ENCODE measurements at places on chromosomes 12 and 14.

DNA sequence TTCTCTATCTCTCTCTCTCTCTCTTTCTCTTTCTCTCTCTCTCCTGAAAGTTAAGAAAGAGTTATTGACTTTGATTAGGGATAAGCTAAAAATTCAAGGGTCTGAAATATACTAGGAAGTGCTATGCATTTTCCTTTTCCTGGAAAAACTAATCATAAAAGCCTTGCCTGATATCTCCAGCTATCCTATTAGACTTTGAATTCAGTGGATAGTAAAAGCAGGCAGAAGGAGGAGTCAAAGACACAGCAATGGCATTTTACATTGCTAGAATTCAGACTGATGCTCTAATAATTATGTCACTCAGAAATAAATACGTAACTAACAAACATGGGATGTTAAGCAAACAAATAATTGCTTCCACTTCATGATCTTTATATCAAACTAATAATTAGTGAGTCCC is 272.0 kb downstream of the SSPN start:
- DNase-seq = no peak

GRCh38 chr14:69501423-69501838 is 16.9 kb downstream of the PLEKHD1 start:
- peak; percentile 12 for DNase-seq

GRCh38 chr12:96502477-96502876 is 13.1 kb downstream of the CFAP54 start:
- DNase-seq = no peak

- no peak for DNase-seq
Observed at GRCh38 chr12:75862692-75863471, 168.7 kb downstream of the PHLDA1 start.

GRCh38 chr14:30610787-30611343 is 11.3 kb upstream of the SCFD1 start:
- DNase-seq = peak; percentile 89

GRCh38 chr14:71138448-71139293 is 231.4 kb downstream of the PCNX1 start:
- no peak for DNase-seq

DNA sequence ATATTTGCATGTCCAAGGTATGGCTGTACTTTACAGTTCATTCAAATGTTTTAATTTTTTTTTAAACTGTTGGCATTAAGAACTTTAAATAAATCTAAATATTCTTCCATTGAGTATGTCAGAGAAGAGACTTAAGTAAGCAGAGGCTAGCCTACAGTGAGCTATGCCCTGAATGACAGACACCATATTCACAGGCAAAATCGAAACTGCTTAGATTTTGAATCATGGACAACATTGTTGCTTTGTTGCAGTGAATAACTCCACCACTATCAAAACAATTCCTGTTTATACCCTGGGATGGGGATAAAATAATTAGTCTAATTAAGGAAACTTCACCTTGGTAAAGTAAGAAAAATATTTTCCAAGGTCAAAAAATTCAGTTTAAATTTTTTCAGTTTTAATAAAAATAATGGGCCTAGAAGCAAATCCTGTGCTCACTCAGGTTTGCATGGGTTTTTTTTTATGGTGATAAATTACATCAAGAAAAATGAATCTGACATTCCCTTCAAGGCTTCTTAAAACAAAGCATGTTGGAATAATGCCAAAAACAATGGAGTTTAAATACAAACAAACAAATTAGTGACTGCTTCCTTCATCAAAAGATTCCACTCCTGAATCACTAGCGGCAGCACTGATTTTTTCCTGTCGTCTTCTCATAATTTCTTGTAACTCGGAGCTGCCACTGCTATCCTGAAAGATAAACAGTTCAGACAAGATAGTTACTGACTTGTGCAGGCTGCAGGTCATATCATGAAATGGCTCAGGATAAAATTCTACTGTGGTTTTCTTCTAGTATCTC is 168.2 kb downstream of the EPS8 start:
- no peak for DNase-seq

- no peak for DNase-seq
Observed at GRCh38 chr12:52320784-52321400, at the start of gene KRT83. KRT83 (minus strand) TSS chr12:52321398; CDS start chr12:52321335, 63 bp downstream.

Measured in NCI-H2029 (cell line).